ENCODE measurements at places on chromosomes 6 and 20.

- no peak for DNase-seq
Observed at GRCh38 chr20:48739395-48740291, 88.2 kb downstream of the PREX1 start.

GRCh38 chr20:4601630-4602296, 119.9 kb upstream of the PRND start:
- DNase-seq: no peak

- DNase-seq: no peak
Observed at GRCh38 chr6:75819776-75820487, 70.9 kb downstream of the MYO6 start.

DNA sequence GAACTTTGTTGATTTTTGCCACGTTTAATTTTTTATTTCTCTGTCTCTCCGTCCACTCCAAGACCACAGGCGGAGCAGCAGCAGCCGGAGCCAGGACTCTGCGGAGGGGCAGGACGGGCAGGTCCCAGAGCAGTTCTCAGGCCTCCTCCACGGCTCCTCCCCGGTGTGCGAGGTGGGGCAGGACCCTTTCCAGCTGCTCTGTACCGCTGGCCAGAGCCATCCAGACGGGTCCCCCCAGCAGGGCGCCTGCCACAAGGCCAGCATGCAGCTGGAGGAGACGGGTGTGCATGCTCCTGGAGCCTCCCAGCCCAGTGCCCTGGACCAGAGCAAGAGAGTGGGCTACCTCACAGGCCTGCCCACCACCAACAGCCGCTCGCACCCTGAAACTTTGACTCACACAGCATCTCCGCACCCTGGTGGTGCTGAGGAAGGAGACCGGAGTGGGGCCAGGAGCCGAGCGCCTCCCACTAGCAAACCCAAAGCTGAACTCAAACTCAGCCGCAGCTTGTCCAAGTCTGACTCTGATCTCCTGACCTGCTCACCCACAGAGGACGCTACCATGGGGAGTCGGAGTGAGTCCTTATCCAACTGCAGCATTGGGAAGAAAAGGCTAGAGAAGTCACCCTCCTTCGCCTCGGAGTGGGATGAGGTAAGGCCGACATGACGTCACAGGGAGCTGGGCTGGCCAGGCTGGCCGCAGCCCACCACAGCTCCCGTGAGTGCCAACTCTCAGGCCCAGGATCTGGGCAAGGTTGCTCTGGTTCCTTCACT, 123.5 kb downstream of the TCP11 start:
- DNase-seq: no peak

DNA sequence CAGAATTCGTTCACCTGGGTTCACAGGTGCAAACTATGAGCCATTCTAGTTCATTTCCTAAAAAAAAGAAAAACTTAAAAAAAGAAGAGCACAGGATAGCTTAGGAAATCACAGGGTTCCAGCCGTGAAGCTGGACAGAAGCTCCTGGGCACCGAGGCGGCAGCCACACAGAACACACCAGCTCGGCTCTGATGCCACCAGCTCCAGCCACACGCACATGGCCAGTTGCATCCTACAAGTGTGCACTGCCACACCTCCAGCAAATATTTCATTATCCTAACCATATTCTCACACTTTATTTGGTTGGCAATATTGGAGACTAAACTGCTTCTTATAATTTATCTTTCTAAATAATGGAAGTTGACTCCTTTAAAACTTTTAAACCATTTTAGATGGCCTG, 26.2 kb upstream of the AFDN start:
- DNase-seq: no peak

All from effector memory CD4-positive, alpha-beta T cell (primary cell).